ENCODE measurements at places on chromosomes 7 and 10. TPM values are rescaled to one million over a fixed set of nuclear protein-coding genes. Genes with fewer than 3 reads are reported as not detected.

DNA sequence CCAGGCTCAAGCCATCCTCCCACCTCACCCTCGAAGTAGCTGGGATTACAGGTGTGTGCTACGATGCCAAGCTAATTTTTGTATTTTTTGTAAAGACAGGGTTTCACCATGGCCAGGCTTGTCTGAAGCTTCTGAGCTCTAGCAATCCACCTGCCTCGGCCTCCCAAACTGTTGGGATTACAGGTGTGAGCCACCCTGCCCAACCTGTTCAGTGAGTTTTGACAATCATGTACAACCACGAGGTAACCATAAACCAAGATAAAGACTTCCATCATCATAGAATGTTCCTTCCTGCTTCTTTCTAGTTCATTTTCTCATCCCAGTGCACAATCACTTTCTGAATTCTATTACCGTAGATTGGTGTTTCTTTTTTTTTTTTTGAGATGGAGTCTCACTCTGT lies 30.5 kb upstream of the MKRN1 start:
- no peak for DNase-seq
- no peaks in the 10 kb centered on the region for H3K27me3 ChIP-seq
- no peaks in the 10 kb centered on the region for H3K4me1 ChIP-seq
- no peaks in the 10 kb centered on the region for H3K36me3 ChIP-seq
- no peak overlapping the region for H3K27ac ChIP-seq

Gene SFTPA1
- not detected for total RNA-seq

- no peaks in the 10 kb centered on the region for H3K36me3 ChIP-seq
- no peak overlapping the region for H3K27ac ChIP-seq
- no peaks in the 10 kb centered on the region for H3K4me1 ChIP-seq
- no peaks in the 10 kb centered on the region for H3K27me3 ChIP-seq
These were observed 50.2 kb downstream of the CDK1 start for GRCh38 chr10:60828489-60828852.

Gene KCTD7
- 57.3 TPM for total RNA-seq

DNA sequence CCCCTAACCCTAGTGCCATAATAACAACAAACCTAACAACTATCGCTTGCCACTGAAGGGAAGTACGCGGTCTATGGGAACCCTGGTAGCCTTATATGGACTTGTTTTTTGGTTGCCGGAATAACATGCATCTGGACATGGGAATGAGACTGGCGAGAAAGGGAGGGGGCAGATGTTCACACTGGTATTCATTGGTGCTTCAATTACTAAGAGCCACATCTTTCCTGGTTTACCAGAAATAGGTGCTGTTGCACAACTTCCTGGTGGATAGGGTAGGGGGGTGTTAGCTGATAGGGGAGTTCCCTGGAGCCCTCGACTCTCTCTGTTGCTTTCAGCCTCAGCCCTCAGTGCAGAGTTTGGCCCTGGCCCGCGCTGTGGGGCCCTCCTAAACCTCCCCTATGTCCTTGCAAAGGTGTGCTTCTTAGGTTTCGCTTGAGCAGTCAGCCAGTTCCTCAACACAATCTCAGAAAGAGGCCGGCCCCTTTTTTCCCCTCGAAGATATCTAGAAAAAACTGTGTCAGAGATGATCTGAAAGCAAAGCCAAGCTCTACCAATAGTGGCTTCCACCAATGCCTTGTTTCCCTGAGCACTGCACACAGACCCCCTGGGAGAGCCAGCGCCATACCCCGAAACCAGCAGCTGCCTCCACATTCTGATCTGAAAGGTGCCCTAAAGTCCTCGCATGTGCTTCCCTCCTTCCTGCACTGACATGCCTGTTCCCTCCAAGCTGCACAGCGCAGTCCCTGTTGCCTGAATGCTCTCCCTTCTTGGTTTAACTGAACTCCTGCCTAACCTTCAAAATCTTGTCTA lies 13.5 kb downstream of the TBXAS1 start:
- no peaks in the 10 kb centered on the region for H3K4me1 ChIP-seq
- no peak for DNase-seq
- no peak overlapping the region for H3K4me3 ChIP-seq
- H3K27me3 ChIP-seq = no peaks in the 10 kb centered on the region

DNA sequence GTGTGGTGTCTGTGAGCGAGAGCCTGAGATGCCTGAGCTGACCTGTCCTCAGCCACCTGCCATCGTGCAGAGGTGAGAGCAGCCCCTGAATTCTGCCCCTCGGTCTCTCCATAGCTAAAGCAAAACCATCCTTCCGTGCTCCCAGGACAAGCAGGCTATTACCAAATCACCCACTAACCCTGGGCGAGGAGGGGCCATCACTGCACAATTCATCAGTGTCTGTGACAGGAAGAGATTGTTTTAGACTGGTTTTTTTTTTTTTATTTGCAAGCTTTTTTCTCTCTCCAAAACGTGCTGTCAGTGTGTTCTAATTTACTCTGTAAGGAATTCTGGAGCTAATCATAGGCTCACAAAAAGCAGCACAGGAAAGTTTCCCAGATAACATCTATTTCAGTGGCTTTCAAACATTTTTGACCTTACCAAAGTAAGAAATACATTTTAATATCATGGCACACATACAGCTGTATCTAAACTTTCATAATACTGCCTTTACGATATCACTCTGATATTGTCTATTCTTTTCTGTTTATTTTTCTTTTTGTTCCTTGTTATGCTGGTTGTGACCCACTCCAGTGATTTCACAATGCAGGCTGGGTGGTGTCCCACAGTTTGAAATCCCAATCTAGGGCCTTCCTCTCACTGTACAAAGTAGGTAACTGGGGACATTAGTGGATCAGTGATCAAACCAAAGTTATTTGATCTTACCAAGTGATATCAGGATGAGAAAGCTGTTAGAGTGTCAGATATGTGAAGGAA lies 62.8 kb downstream of the EGFR start:
- no peaks in the 10 kb centered on the region for H3K4me1 ChIP-seq
- no peak overlapping the region for H3K27ac ChIP-seq
- H3K36me3 ChIP-seq = no peaks in the 10 kb centered on the region
- H3K27me3 ChIP-seq = no peaks in the 10 kb centered on the region
- DNase-seq = no peak
- no peak overlapping the region for H3K4me3 ChIP-seq

Measured in CD4-positive, alpha-beta memory T cell (primary cell).